ENCODE measurements at places on chromosomes 7 and 10.

DNA sequence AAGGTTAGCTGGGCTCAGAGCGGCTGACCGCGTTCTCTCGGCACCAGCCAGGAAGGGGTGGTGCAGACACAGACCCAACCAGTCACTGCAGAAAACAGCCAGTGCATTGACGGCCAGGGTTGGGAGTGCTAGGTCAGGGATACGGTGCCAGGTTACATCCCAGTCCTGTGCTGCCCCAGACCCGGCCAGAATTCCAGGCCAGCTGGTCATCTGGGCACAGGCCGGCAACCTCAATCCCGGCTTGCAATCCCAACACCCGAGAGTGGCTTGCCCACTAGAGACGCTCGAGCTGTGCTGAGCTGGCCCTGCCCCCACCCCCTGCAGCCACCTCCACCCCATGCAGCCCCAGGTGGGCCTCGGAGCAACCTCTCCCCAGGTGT, 3.8 kb downstream of the PRAP1 start:
- no peak for DNase-seq

DNA sequence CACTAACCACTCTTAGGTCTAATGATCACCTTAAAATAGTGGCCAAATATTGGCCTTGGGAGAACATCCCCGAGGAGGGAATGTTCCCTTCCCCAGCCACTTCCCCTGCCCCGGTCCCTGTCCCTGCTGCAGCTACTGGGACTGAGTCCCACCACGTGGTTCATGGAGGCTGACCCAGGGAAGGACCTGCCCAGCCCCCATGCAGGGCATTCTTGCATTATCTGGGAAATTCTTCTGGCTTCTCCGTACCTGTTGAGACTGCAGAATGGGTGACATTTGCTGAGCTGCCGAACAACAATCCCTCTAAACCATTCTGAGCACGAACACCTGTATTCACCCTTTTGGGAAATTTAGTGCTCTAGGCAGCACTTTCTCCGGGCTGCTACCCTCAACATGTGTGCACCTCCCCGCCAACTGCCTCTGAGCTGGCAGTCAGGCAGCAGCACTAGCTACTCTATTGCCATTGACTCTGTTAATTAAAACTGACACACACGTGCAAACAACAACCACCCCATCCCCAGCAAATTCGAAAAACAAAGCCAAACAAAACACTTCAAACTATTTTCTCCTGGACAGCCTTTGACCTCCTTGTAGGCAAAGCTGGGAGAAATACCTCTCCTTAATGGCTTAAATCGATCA, 567.4 kb upstream of the MKI67 start:
- no peak for DNase-seq

GRCh38 chr10:60809157-60809556, 30.9 kb downstream of the CDK1 start:
- no peak for DNase-seq

GRCh38 chr10:11699550-11700097, 42.6 kb upstream of the ECHDC3 start:
- DNase-seq = no peak

DNA sequence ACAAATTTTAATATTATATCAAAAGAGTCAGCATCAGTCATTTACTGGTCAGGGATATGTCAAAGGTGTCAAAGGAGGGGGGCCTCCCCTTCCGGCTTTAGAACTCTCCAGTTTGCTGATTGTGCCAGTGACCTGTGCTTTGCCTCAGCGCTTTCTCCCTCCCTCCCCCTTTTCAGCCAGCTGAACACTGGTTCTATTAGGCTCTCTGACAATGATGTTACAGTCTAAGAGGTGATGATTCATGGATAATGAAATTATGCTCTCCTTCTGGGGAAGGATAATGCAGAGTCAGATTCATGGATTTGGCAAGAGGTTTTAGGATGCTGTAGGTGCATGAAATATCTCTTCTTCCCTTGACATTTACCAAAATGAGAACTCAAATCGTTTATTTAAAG, 6.1 kb downstream of the LRRTM3 start:
- DNase-seq = no peak

GRCh38 chr10:110488940-110489339, 8.8 kb upstream of the DUSP5 start:
- no peak for DNase-seq

GRCh38 chr7:45575501-45576248, 1.5 kb downstream of the ADCY1 start:
- DNase-seq = no peak

GRCh38 chr7:44222776-44223261, 22.0 kb downstream of the YKT6 start:
- no peak for DNase-seq

GRCh38 chr7:93629291-93629801, 54.8 kb upstream of the CALCR start:
- no peak for DNase-seq

DNA sequence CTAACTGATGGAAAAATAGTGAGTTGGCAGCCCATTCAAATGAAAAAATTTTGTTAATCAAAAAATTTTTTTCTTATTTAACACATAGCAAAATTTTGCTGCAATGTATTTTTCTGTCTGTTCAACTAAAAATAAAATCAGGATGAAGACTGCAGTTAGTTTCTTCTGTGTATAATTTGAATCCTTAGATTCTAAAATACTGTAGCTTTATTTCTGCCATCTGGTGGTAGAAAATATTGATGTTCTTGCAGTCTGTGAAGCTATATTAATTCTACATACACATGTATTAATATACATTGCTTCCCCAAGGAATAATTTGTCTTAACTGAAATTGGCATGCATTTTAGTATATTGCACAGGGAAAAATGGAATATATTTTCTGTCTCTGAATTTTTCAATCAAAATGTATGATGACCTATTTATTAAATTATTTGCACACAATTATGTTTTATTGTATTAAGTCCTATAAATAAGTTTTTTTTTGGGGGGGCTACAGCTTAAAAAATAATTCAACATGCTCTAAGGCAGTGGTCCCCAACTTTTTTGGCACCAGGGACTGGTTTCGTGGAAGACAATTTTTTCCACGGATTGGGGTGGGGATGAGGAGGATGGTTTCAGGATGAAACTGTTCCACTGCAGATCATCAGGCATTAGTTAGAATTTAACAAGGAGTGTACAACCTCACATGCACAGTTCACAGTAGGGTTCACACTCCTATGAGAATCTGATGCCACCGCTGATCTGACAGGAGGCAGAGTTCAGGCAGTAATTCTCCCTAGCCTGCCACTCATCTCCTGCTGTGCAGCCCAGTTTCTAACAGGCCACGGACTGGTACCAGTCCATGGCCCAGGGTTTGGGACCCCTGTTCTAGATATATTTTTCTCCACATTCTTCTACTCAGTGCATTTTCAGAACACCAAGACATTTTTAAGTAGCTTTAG, 119.4 kb downstream of the GNAT3 start:
- DNase-seq = no peak

- no peak for DNase-seq
These were observed 359.6 kb upstream of the MEOX2 start for GRCh38 chr7:16046041-16046440.

- no peak for DNase-seq
These were observed 6.2 kb upstream of the ACTR3C start for GRCh38 chr7:150329331-150330120.

DNA sequence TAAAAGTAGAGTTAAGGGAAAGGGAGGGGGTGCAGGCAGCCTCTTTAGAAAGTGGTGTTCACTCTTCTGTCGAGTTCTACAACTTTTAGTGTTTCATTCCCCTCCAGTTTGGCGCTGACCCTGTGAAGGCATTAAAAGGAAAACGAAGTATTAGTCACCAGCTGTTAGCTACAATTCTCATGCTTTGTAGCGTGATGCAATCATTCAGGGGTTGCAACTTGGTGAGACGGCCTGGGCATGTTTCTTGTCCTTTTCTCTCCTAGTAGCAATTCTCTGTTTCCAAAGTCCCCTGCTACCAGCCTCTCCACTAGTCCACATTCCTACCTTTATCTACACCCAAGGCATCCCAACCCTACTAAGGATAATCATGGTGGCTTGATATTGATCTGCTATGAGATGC, 33.7 kb upstream of the DGKI start:
- no peak for DNase-seq

DNA sequence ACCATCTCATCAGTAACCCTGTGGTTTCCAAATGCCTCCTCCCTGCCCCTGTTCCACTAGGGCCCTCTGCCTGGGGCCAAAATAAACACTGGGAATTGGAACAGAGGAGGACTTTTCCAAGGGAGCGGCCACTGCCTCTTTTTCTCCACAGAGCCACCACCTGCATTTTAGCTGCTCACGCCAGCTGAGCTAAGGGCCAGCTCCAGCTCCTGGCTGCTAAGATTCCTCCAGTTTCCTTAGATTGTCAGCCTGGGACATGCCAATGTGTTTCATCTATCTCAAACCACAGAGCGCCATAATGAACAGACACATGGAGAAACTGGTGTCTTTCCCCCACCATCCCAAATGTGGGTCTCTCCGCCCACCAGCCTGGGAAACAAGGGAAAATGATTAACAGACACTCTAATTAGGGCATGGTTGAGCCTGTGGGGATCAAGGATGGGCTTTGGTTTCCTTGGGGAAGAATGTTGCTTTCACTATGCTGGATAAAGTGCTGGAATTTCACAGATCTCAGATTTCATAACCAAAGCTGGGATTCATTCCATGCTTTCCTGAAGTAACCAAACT, 52.2 kb downstream of the ASB13 start:
- DNase-seq = no peak

DNA sequence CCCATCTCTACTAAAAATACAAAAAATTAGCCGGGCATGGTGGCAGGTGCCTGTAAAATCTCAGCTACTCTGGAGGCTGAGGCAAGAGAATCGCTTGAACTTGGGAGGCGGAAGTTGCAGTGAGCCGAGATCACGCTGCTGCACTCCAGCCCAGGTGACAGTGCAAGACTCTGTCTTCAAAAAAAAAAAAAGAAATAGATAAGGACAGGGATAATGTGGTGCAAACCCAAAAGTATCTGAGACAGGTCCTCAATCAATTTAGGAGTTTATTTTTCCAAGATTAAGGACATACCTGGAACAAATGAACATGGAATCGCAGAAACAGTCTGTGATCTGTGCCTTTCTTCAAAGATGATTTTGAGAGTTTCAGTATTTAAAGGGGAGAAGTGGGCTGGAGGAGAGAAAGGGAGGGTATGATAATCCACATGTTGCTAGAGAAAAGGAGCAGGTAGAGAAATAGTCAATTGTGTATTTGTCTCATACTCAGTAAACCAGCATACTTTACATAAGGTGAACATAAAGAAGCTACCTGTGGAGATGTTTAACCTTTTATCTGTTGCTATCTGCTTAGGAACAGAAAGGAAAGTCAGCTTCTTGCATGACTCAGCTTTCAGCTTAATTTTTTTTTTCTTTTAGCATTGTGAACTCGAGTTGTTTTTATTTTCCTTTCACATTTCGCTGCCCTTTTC, 4.9 kb upstream of the MTPN start:
- no peak for DNase-seq

DNA sequence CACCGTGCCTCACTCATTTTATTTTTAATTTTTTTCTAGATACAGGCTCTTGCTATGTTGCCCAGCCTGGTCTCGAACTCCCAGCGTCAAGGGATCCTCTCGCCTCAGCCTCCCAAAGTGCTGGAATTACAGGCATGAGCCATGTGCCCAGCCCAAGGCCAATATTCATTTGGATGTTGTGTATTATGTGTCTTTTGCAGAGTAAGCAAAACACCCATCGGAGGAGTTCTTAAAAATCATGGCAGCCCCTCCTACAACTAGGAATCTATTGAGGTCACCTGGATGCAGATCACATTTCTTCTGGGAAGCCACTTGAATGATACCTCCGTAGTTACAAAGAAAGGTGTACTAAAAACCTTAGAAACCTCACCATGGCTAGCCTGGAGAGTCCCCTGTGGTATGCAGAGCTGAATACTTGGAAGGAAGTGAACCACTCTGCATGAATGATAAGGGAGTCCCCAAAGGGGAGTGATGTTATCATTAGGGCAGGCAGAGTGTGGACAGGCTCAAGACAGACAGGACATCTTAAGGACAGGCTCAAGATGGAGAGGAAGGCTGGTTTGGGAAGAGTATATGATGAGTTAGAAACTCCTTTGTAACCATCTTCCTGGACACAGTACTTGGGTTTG, 185.7 kb downstream of the TAX1BP1 start:
- no peak for DNase-seq

- no peak for DNase-seq
These were observed 57.6 kb upstream of the DOCK1 start for GRCh38 chr10:126847666-126848065.

GRCh38 chr10:115026746-115027140, 66.4 kb upstream of the ATRNL1 start:
- peak; percentile 44 for DNase-seq

GRCh38 chr10:69916118-69916517, 114.4 kb downstream of the COL13A1 start:
- no peak for DNase-seq

GRCh38 chr10:66564287-66564686, 361.5 kb upstream of the LRRTM3 start:
- DNase-seq = no peak

Data from NCI-H1930 (cell line).